BE2C (cell line): ENCODE measurements at places on chromosomes 7 and 10.

DNA sequence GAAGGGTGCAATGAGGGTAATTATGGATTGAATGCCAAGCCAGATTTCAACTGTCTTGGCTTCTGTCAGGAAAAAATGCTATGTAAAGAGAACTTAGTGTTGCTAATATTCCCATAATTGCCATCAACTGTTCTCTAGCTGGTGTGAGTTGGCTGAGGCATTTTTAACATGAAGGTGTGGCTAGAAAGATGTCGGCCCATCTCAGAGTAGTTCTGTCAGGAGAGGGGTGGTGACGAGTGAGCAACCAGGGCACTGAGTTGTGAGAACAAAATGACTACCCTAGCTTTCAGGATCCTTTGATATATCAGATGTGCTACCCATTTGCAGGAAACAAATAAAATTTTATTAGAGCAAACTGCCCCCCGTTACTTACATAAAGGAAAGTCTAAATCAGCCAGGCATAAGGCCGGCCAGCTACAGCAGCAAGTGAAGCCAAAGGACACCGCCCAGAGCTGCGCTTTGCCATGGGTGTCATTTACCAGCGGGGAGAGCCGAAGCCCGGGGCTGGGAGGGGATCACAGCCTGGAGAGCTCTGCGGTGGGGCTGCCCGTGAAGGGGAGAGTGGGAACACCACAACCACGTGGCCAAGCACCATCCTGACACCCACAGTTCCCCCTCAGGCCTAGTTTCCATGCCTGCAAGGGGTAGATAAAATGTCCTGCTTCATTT is 141.4 kb downstream of the ICA1 start:
- no peak for DNase-seq

- DNase-seq = no peak
Observed at GRCh38 chr7:27202862-27203134, 2.9 kb upstream of the HOXA13 start.

- no peak for DNase-seq
Observed at GRCh38 chr10:123643315-123643714, 22.8 kb upstream of the GPR26 start.

GRCh38 chr7:96212474-96212873 is 109.4 kb downstream of the SLC25A13 start:
- no peak for DNase-seq

GRCh38 chr7:96183163-96183670 is 138.7 kb downstream of the SLC25A13 start:
- DNase-seq = no peak

DNA sequence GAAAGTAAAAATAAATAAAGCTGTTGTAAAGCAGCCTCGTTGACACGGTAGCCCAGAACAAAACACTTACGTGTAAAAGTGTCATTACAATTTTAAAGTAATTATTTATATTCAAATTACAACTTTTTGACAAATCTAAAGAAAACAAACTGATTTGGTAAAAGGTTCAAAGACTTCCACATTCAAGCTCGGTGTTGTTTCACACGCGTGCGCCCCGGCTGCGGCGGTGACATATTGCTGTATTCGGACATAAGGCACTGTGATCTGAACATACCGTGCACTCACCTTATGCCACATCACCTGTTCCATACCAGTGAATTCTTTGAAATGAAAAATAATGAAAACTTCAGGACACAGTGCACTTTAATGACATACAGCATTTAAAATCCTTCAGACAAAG is 36.9 kb upstream of the RHEB start:
- DNase-seq = no peak

DNA sequence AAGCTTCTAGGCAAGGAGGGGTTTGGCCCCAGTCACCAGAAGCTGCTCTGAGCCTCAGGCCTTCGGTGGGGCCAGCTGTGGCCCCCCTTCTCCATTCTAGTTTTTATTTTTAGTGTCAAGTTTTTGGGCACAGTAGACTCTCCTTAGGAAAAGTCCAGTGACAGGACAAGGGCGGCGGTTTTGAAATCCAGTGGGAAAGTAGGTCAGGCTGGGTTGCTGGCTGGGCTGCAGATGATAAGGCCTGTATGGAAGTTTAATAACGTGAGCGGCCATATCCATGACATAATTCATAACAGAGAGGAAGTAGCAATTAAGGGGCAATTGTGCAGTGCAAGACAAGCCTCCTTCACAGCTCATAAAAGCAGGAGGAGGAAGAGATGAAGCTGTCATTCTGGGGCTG is 87.1 kb upstream of the ZNF716 start:
- no peak for DNase-seq

DNA sequence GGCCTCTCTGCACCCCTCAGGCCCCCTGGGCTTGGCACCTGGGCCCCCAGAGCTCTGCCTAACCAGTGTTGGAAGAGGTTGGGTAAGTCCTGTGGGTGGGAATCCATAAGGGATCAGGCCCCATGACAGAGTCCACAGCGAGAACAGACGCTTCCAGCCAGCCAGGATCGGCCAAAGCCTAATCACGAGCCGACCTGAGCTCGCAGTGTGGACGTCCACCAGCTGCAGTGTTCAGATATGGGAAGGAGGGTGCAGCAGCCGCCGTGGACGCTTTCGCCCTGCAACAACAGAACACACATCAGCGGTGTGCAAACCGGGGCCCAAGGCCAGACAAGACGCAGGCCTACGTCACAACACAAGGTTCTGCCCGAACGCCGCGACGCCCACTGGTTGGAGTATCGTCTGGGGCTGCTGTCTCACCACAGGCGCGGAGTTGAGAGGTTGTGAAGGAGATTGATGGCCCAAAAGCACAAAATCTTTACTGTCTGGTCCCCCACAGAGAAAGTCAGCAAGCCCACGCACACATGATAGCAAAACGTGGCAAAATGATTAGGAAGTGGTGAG is 102.1 kb downstream of the FOXL3 start:
- DNase-seq = no peak

GRCh38 chr10:95693668-95694534 is at the start of gene TCTN3:
Gene TCTN3 (minus strand): TSS chr10:95693927. CDS start chr10:95693899, 28 bp downstream.
- DNase-seq = peak; percentile 93

GRCh38 chr7:140869430-140869829 is 55.3 kb downstream of the BRAF start:
- no peak for DNase-seq

DNA sequence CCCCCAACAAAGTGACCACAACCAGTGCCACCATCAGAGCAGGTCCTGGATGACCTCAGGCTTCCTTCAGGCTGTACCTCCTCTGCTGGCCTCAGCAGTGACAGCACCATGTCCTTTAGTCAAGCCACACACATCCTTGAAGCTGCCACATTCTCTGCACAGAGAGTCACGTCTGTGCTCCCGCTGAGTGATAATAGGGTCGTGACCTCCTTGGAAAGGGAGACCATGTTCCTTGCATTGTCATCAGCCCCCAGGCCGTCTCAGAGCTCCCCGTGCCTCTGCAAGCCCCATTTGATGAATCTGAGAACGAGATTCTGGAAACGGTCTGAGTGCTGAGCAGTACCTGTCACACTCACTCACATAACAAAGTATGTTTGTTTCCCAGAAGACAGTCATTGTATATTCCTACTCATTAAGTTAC is 106.5 kb upstream of the PRR15 start:
- no peak for DNase-seq

GRCh38 chr7:133853706-133854276 is 273.3 kb upstream of the LRGUK start:
- DNase-seq = peak; percentile 77

- DNase-seq = peak; percentile 26
Observed at GRCh38 chr10:128275388-128276177, 149.4 kb upstream of the MKI67 start.

DNA sequence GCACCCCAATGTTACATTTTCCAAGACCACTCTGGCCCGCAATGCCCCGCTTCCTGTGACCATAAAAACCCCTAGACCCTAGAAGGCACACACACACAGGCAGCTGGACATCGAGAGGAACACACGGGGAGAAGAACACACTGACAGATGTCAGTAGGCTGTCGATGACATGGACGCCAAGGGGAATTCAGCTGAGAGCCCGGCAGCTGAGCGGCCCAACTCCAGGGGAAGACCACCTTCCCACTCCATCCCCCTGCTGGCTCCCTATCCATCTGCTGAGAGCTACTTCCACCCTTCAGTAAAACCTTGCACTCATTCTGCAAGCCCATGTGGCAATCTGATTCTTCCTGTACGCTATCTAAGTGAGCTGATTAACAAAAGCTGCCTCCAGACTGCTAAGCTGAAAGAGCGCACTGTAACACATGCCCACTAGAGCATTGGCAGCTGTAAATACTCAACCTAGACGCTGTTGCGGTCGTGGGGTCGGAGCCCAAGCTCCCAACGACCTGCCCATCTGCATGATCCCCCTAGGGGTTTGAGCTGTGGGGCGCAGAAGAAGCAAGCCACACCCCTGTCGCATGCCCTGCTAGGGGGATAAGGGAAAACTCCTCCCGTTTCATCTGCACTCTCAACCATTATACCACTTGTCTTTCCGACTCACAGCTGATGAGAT is 843.6 kb upstream of the POT1 start:
- peak; percentile 15 for DNase-seq

DNA sequence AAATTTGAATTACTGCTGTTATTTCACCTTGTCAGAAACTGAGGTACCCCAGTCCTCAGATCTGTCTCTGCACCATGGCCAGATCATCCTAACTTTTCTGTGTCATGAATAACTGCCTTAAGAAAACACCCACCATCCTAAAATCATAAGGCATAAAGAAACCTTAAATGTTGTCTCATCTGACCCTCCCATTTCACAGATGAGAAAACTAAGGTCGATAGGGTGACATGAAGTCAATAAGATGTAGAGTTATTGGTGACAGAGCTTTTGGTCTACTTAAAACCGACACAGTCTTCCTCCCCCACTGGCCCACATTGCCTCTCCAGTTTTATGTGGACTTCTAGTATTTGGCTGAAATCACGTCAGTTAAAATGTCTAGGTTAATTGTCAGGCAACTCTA is 101.5 kb upstream of the PDCD4 start:
- DNase-seq = no peak

GRCh38 chr10:103929381-103929921 is 11.5 kb upstream of the STN1 start:
- no peak for DNase-seq

DNA sequence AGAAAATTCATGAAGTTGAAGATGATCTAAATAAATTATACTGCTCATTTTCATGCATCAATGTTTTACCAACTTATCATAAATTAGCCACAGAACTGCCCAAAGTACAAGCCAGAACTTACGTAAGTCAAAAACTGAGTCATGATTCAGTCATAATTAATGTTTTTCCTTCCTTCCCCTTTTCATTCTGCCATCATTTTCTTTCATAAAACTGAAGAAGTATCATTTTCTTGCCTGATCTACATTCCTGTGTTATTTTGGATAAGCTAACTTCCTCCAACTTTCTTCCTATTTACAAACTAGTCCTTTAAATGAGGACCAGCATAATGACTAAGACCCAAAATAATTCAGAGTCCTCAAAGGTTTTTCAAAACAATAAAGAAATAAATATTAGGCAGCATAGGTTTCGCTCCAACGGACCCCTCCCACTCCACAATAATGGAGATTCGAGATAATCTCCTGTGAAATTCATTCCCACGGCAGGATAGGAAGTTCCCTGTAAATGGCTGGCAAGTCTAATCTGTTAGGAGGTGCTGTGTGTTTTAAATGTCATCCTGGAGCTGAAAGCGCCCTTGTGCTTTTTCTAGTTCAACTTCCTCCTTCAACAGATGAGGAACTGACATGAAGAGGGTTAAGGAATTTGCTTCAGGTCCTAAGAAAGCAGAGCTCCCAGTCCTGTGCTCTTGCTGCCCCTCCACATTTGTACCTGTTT is 218.9 kb downstream of the DOCK4 start:
- no peak for DNase-seq

- DNase-seq = no peak
Observed at GRCh38 chr10:61882621-61883370, 18.7 kb upstream of the ARID5B start.

GRCh38 chr7:142181211-142181610 is 69.7 kb downstream of the MGAM2 start:
- no peak for DNase-seq
